Gastroesophageal sphincter (tissue), 4 donors: ENCODE measurements at places on chromosomes 5 and 9.

DNA sequence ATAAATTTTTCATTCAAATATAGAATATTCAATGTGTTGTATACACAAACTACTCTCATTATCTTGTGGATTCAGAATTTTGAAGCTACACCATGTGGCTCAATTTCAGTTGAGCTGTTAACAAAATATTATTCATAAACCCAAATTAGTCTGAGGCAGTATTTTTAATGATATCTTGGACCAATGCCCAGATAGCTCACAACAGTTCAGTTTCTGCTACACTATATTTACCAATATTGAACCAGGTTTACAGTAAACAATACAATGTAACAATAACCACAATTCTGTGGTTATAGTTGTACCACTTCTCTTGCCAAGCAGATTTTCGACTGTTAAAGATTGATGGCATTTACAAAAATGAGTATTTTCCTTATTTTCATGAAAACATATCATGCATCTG is 99.9 kb downstream of the SSBP2 start:
- ATAC-seq: no peak

DNA sequence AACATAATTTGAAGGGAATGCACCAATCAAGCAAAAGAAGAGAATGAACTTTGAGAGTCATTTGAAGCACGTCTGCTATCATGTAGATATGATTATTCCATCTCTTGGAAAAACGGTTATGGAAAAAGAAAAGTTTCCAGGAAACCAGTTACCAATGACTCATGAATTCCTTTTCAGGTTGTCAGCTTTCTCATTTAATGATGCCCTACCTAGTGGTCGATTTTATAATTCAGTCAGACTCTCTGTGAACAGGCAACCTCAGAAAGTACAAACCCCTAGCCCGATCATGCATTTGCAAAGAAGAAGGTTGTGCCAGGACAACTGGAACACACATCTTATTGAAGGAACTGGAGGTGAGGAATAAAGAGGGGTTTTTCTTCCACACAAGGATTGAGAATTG is 355.1 kb upstream of the GRIA1 start:
- ATAC-seq: no peak

- ATAC-seq: no peak
These were observed 11.0 kb downstream of the UBAC1 start for GRCh38 chr9:135950135-135950682.

- no peak for ATAC-seq
These were observed 31.0 kb downstream of the SNX18 start for GRCh38 chr5:54548565-54548964.

DNA sequence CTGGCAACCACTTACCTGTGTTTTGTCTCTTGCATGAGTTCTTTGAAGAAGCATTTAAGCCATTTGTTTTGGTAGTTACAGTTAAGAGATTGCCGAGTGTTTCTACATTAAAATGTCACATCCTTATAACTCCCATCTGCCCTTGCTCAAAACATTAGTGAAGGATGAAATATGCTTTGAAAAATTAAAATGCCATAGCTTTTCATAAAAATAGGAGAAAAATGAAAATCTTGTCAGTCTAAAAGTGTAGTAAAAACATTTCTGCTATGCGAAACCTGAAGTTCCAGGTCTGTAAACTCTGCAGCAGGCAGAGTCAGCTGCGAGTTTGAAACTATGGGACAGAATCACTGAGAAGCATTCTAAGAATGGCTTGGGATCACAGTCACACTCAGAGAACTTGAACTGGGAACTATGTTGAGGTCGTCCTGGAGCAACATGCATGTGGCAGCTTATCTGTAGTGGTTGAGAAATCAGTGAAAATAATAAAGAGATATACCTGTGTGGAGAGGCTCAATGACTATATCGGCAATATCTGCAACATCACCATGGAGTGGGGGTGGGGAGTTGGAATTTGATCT is 67.4 kb downstream of the RASGRF2 start:
- ATAC-seq: no peak

- no peak for ATAC-seq
These were observed 28.6 kb upstream of the SPATA31E1 start for GRCh38 chr9:87853876-87854579.
